Right forelimb (tissue), 1 donor: ENCODE measurements at places on chromosomes 12 and 14.

DNA sequence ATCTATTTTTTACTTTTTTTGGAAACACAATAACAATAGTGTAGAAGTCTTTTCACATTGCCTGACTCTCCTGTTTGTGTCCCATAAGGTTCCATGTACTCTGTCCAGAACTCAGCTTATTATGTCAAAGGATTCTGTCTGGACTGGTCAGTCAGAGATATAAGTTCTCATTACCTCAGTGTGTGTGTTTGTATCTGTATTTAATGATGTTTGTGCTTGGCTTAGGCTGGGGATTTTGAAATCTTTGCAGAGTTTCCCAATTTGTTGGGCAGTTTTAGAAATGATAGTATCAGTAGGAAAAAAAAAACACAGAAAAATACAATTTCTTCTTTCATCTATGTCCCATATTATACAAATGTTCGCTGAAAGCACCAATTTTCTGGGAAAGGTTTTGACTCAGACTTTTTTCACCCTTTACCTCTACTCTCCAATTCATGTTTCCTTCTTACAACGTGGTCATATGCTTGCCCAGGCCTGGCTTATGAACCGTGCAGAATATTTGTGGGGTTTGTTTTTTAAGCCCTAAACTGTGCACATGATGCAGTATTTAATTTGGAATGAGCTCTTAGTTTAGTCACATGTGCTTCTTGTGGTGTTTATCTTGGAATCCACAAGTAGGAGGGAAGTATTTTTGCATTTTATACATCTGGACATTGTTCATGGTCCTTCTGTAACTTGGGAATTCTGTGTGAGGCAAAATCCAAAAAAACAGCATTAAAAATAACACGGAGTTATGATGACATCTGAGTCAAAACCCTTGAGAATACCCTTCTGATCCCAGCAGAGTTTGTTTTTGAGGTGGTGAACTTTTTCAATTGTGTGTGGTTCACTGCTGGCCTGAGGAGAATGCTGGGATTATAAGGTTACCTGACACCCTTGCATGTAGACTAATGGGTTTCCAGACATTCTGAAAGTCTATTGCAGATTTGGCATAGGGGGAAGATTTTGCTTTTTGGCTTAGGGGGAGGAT, 121.2 kb downstream of the RAD51B start:
- DNase-seq, result peak; percentile 52

- DNase-seq, result no peak
These were observed 172.8 kb downstream of the BCL11B start for GRCh38 chr14:99099051-99099787.

DNA sequence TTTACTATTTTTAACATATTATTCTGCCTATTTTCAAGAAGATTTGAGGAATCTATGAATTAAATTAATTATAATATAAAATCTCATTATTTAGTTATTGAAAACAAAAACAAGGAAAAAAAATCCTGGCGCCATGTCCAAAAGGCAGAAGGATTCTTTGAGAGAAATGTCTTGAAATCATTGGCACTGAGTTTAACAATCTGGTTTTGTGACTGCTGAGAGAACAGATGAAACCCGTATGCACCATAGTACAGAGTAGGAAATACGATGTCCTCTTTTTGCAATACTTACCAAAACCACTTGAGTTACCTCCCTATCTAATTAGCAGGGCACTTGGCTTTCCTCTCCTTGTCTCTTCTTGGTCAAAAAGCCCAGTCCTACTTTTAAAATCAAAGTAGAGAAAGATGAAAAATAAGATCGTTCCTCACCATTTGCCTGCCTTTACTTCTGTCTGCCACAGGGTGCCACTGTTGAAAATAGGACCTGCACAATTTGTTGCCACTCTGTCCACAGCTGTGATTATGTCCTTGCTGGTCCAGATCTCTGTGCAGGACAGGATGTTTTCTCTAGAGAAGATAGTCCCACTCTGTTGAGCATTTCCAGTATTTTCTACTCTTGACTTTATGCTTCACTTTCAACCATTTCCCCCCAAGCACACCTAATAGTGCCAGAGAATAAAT, 179.7 kb downstream of the PDZRN4 start:
- DNase-seq, result no peak

- no peak for DNase-seq
These were observed 273.4 kb upstream of the SLC16A7 start for GRCh38 chr12:59322473-59322872.

GRCh38 chr12:10641735-10642500, 28.5 kb upstream of the MAGOHB start:
- no peak for DNase-seq

- DNase-seq, result no peak
These were observed 699.7 kb upstream of the TBX3 start for GRCh38 chr12:115383668-115384067.

- no peak for DNase-seq
These were observed 240.9 kb downstream of the DPF3 start for GRCh38 chr14:72653026-72653425.

DNA sequence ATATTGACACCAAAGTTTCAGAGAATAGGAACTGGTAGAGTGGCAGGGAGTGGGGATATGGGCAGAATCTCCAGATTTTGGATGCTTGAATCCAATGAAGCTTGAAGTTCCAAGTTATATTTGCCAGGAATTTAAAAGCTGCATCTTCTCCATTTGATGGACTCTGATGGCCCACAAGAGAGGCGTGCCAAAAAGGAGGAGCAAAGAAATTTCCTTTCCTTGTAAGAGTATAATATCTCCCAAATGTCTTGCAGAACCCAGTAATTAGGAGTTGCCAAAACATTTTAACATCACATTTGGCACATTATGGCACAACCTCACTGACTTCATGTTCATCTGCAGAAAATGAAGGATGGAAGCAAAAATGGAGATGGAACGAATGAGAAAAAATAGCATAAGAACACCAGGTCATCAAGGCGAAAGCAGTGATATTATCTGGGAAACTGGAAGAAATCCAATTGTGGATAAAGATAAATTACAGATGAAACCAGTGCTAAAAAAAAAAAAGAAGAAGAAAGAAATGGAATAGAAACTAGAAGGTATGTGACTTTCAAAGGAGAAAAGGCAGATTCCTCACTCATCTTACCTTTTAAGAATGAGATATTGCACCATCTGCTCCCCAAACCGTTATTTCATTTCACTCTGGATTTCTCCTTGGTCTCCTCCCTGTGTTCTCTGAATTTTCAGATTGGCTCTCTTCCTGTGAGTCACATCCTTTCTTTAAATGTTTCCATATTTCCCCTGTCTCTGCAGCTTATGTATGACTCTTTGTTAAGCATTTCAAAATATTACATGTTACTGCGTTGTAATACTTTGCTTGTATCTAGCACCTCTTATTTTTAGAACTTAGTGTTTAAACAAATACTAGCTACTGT, 13.5 kb upstream of the FLRT2 start:
- DNase-seq, result no peak

DNA sequence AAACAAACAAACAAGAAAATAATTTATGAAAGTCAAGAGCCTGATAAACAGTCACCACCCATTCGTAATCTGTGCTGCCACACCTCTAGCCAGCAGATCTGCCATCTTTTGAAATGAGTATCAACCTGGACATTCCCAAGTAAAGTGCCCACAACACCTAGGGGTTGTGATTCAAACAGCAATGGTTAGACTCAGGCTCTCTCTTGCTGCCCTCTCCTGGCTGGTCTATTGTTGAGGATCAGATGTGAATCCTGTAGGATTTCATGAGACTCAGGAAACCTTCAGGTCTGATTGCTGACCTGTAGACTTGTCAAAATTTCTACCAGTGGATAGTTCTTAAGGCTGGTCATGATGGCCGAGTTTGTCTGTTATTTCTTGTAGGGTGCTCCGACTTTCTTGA, 26.8 kb downstream of the DGLUCY start:
- DNase-seq, result no peak

DNA sequence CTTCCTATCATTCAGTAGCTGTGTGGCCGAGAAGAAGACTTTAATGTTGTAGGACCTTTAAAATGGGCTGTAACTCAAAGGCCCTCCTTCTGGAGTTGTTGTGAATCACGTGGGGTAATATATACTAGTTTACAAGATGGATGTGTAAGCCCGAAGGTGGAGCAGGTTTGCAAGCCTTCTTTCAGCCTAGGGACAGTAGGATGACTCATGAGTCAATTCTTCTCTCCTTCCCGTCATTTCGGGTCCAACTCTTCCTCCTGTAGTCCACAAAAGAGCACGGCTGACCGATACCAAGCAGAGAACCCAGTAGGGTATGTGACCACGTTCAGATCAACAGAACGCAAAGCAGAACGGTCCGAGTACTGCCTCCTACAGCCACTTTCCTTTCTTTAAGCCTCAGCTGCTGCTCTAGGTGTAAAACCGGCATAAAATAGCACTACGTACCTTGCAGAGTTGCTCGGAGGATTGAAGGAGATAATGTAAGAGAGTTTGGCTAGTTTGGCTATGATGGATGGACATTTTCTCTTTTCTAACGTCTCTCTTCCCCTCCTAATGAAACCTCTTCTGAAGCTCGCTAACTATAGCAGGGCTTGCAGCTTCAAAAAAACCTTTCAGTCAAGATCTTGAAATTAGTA, 1.3 kb upstream of the RASSF3 start:
- peak; percentile 47 for DNase-seq

DNA sequence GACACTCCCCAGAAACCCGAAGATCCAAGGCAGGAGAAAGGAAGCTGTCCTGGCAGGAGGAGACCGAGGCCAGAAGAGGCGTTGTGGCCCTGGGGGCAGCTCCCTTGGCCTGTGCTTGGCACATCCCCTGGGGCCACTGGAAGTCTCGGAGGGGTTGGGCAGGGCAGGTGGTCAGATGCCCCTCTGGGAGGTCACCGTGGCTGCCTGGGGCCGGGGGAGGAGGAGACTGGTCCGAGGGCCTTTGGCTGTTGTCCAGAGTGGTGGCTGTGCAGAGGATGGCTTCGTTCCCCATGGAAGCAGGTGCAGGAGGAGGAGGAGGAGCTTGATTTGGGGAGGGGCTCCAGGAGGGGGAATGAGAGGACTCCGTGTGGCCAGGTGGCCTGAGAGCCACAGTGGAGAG, 3.3 kb upstream of the NUDT14 start:
- DNase-seq, result no peak

- no peak for DNase-seq
These were observed 18.5 kb downstream of the BHLHE41 start for GRCh38 chr12:26106347-26106746.

- DNase-seq, result no peak
These were observed 10.2 kb upstream of the GOLGA5 start for GRCh38 chr14:92783813-92784431.

- DNase-seq, result no peak
These were observed 50.1 kb upstream of the RERGL start for GRCh38 chr12:18139989-18140596.

- peak; percentile 76 for DNase-seq
These were observed at the start of gene ELK3 for GRCh38 chr12:96193725-96194575. ELK3 (plus strand) TSS chr12:96194375.

DNA sequence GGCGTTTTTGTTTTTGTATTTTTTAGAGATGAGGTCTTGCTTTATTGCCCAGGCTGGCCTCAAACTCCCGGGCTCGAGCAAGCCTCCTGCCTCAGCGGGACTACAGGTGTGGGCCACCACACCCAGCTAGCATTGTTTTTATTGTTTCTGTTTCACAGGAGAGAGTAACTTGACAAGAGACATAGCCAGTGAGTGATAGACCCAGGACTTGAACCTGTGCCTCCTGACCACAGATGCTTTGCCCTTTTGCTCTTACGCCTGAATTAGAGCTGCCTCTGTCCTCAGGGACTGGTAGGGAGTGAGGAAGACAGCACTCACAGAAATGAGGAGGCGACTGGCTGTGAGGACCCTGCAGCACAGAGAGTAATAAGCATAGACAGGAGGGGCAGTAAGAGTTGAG, 2.3 kb downstream of the EVL start:
- DNase-seq, result no peak

DNA sequence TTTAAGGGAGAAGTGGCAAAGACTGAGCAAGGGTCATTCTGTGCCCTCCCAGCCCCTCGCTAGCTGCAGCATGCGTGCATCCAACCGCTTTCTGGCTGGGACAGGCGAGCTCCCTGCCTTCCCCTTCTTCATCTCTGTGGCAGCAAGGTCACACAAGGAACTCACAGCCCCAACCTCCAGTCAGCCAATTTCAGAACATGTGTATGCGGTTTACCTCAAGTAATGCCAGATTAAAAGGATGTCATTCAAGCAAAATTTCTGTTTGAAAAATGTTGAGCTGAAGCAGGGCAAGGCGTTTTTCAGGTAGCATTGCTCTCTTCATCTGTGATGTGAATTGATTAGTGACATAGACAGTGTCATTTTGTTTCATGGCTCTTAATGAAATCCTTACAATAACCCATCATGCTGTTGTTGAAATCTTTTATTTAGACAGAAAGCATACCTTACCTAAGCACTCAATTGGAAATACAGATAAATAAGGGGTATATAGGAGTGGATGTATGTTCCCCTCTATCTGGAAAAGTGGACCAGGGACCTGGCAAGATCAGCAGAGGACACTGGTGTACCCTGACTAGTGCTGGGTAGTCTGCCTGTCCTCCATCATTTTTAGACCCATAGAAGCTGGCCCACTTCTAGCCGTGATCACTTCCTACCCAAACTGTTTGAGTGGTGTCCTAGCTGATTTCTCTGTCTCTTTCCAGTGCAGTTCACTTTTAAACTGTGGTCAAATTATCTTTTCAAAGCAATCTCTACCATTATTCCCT, 82.8 kb upstream of the NEDD1 start:
- DNase-seq, result no peak

- DNase-seq, result no peak
These were observed 50.8 kb upstream of the SAV1 start for GRCh38 chr14:50718949-50719348.

- peak; percentile 76 for DNase-seq
These were observed 157.4 kb upstream of the FOXG1 start for GRCh38 chr14:28608851-28609828.

GRCh38 chr14:55336162-55336561, 64.9 kb downstream of the FBXO34 start:
- DNase-seq, result no peak

GRCh38 chr12:68420225-68421010, 88.3 kb upstream of the MDM1 start:
- no peak for DNase-seq

GRCh38 chr12:3078086-3078820, 1.1 kb downstream of the TSPAN9 start:
- DNase-seq, result peak; percentile 30

DNA sequence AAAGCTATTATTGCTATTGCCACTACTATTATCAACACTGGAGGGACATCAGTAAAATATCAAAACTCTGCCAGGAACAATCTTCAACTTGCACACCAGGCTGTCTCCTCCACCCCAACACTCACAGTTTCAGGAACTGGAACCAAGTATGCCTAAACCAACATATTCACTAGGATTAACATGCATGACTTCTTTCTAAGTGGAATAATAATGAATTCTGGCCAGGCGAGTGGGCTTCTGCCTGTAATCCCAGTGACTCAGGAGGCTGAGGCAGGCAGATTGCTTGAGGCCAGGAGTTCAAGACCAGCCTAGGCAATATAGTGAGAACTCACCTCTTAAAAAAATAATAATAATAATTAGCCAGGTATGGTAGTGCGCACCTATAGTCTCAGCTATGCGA, 58.1 kb downstream of the TBX5 start:
- no peak for DNase-seq

- DNase-seq, result no peak
These were observed 99.8 kb downstream of the BORCS5 start for GRCh38 chr12:12456637-12457036.
